ENCODE measurements at places on chromosomes 6 and 20.
A peak's percentile ranks its signal among the peaks of the same experiment; 100 is the strongest.

GRCh38 chr6:22621028-22621427 lies 51.7 kb downstream of the HDGFL1 start:
- no peak for DNase-seq

DNA sequence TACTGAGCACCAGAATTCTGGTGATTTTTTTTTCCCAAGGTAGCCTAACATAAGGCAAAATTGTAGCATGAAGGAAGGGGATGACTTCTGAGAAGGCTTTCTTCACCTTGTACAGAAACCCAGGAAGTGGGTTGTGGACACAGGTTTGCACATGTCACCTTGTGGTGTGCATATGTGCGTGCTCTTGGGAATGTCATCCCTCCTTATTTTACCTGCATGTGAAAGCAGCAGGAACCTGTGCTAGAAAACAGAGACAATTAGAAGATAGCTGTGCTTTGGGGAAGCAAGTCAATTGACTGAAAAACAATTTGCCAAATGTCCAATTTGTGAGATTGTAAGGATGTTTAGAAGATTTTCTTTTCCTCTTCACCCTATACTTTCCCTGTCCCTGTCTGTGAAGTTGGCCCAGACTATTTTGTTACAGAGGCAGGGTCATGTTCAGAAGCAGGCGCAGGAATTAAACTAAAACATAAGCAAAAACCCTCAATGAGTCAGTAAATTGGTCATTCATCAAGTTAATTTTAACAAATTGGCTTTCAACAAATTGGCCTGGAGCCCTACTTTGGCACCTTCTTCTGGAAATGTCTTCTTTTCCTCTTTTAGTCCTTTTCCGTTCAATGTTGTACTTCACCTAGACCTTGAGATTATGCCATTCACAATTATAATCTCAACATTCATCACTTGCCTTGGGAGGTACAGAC lies 261.2 kb downstream of the ADGB start:
- peak; percentile 17 for DNase-seq

- no peak for DNase-seq
Measured at GRCh38 chr6:47595785-47596184, 102.6 kb upstream of the ADGRF4 start.

DNA sequence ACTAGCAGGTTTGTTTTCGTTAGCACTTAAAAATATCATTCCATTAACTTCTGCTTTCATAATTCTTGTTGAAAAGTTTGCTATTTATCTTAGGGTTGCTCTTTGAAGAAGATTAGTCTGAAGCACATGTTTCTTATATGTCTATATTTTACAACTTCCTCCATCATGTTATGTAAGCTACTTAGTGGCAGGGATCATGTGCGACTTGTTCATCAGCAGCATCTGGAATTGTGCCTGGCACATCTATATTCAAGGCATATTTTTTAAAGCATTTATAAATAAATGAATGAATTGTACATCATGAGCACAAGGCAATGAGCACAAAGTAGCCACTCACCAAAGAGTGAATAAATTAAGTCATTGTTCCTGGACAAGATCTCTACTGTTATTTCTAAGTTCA lies 187.2 kb upstream of the COL21A1 start:
- DNase-seq = no peak

DNA sequence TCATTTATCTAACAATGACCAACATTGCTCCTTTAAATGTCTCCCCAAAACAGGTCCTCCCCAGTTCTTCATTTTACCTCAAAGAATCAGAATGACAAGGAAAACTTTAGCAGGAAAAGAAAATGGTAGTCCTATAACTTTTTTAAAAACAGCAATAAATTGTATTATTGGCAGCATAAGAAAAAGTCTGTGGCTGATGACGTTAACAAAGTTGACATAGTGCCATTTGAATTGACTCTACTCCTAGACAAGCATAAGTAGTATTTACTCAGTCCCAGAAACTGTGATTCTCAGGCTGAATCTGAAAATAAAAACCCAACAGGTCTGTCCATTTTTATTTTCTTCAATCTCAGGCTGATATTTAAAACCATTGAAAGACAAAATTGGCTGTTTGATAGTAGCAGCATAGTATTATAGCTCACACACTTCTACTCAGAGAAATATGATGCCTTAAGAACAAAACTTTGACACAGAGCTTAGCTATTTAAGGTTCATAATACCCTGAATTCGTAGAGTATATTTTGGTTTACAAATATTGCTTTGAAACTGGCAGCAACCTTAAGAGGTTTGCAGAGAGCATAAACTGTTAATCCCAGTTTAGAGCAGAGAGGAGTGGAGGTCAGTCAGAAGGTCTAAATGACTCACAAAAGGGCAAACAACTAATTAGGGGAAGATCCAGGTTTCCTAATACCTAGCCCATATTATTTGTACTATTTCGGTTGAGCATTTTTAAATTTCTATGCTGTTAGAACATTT lies 35.0 kb upstream of the TENT5A start:
- peak; percentile 38 for DNase-seq

DNA sequence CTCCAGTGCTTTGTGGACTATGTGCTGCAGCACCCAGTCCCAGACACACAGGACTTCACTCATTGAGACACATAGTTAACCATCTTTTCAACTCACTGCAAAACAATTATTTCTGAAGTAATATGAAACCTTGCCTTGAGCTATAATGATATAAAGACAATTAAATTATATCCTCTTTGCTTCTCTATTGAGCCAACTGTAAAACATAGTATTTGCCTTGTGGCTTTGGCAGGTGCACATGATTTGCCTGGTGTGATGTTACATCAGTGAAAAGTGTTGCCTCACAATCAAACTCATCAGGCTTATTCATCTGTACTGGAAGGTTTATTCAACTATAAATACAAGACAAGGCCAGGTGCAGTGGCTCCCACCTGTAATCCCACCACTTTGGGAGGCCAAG lies 80.6 kb downstream of the NCOA7 start:
- DNase-seq = no peak

- no peak for DNase-seq
Measured at GRCh38 chr20:45408646-45409213, 641 bp downstream of the DBNDD2 start.

- DNase-seq = no peak
Measured at GRCh38 chr6:39113788-39114187, 1.2 kb downstream of the SAYSD1 start.

- peak; percentile 49 for DNase-seq
Measured at GRCh38 chr6:17432356-17432755, 39.0 kb downstream of the CAP2 start.

DNA sequence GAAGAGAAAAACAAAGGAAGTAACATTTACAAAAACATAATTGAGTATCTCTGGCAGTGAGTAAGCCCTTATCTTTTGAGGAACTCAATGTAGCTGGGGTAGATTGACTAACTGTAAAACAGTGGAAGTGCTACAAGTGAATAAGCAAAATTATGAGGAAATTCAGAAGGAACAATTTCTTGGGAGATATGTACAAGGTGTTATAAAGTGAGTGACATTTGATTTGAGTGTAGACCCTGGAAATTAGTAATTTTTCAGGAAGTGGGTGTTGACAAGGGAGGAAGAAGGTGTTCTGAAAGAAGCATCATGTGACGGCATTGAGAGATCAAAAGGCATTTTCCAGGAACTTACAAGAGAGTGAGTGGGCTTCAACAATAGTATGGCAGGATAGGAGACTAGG lies 22.2 kb downstream of the XRN2 start:
- no peak for DNase-seq

- peak; percentile 96 for DNase-seq
Measured at GRCh38 chr6:113695516-113695915, 161.6 kb upstream of the MARCKS start.

DNA sequence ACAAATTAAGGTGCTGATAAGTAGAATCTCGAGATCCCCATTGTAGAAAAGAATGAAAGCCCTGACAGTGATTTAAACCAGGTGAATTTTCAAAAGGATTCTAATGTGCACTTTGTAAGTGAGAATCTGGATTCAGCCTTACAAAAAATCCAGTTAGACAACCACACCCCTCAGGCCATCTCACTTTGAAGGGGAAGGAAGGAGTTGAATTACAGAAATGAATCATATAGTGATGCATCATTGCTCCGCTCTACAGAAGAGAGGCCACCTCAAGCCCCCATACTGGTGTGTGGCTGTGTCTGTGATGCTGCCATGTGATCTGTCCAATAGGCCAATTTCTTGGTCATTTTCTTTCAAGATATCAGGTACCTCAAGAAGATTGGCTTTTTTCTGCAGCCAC lies 85.5 kb upstream of the NT5E start:
- DNase-seq = peak; percentile 29

DNA sequence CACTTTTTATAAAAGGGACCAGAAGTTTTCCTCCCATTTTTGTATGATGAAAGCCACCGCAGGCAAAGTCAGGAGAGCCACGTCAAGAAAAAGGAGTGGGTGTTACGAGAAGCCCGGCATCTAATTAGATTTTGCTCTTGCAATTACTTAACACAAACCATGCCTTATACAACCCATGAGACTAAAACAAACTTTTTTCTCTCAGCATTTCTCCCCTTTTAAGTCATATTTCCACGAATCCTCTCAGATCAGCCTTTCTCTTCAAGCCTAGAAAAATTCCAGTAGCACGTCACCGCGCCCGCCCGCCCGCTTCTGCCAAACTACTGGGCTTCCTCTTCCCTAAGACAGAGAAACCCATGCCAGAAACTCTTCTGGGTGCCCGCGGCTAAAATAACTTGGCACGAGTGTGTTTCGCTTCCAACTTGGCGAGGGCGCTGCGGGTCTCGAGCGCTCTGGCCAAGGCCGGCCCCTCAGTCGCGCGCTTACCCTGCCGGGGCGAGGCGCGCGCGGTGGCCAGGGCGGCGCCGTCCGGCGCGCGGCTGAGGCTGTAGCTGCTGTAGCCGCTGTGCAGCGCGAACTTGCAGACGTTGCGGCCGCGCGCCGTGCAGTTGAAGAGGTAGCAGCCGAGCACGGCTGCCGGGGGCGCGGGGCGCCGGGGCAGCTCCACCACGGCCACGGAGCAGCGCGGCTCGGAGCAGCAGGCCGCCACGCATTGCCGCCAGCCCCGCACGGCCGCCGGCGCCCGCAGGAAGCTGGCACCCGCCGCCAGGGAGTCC lies 1.0 kb downstream of the LRP11 start:
- DNase-seq = peak; percentile 82

DNA sequence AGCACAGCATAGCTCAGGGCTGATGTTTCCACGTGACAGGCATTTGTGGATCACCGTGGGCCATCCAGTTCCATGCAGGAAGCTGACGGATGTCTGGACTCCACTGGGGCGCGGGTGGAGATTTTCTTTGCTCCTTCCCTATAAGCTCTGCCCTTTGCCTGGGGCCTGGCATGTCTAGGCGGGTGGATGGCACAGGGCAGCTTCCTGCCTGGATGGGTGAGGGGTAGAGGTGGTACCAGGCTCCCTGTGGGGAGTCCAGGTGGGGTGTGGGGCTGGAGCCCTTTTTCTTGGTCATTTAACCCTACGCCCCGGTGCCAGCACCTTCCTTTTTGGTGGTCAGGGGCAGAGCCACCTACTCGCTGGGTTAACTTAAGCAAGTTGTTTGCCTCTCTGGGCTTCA lies 10.4 kb downstream of the FAM110A start:
- no peak for DNase-seq
